SK-N-SH (cell line): ENCODE measurements at places on chromosomes 16 and 17. TPM values are rescaled to one million over a fixed set of nuclear protein-coding genes. Genes with fewer than 3 reads are reported as not detected.

GRCh38 chr16:85888405-85889331 is 10.3 kb upstream of the IRF8 start:
- H3K4me3 ChIP-seq, result no peak overlapping the region
- no peaks in the 10 kb centered on the region for H3K36me3 ChIP-seq
- no peak for DNase-seq
- no peak overlapping the region for H3K27ac ChIP-seq
- peaks cover 3% of the 10 kb centered on the region; the same call in 1 of the 2 replicates for H3K4me1 ChIP-seq
- peaks cover 66% of the 10 kb centered on the region for H3K27me3 ChIP-seq

The PPM1E gene
- polyA plus RNA-seq, result 0.08 and 0.34 TPM in 2 replicates

The PRR29 gene
- 2.5 and 2.7 TPM in 2 replicates for polyA plus RNA-seq

DNA sequence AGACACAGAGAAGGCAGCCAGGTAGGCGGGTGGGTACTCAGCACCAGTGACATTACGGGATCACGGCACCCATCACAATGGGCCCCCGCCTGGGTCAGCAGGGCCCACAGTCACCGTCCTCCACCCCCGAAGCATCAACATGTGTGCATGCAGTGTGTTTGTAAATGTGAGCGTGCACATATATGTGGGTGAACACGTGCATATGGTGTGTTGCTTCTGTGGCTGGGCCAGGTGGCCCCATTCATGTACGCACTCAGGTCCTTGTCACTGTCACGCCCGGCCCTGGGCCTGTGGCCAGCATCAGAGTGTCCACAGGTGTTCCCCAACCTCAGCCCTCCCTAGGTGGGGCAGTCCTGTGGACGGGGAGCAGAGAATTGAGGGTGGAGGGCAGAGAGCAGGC is 37.1 kb downstream of the TNFRSF13B start:
- no peaks in the 10 kb centered on the region; the same call in 1 of the 2 replicates for H3K27me3 ChIP-seq
- H3K36me3 ChIP-seq, result no peaks in the 10 kb centered on the region
- H3K4me3 ChIP-seq, result no peak overlapping the region
- H3K27ac ChIP-seq, result no peak overlapping the region

DNA sequence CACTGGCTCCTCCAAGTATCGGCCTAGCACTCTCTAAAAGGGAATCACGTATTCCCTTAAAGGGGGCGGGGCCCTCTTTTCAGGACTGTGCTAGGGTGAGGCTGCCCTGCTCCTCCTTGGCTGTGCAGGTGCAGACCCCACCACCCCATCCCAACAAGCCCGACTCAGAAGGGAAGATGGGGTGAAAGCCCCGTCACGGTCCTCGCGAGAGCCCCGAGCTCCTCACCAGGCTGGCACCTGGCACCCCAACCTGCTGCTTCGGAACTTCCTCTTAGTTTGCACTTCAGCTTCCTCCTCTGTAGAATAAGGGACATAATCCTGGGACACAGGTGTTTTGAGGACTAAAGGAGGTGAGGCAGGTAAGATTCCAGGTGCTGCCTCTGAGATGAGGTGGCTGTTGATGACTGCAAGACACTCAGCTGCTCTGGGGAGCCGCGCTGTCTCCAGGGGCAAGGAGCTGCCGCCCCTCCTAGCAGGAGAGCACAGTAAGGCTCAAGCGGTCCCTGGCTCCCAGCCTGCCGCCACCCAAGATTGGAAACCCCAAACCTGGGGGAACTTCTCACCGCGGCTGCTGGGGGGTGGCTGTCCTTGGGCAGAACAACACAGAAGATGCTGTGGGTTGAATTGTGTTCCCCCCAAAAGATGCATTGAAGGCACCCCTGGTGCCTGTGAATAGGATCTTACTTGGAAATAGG is 88.8 kb downstream of the MGAT5B start:
- no peaks in the 10 kb centered on the region for H3K27me3 ChIP-seq
- H3K4me3 ChIP-seq, result no peak overlapping the region
- DNase-seq, result no peak

- H3K27ac ChIP-seq, result no peak overlapping the region
- no peaks in the 10 kb centered on the region; the same call in 1 of the 2 replicates for H3K27me3 ChIP-seq
- no peaks in the 10 kb centered on the region for H3K4me1 ChIP-seq
- DNase-seq, result no peak
- no peak overlapping the region for H3K4me3 ChIP-seq
- H3K36me3 ChIP-seq, result no peaks in the 10 kb centered on the region
Observed at GRCh38 chr17:27218719-27219488, 75.0 kb upstream of the WSB1 start.
